ENCODE measurements at places on chromosomes 2 and 18.

DNA sequence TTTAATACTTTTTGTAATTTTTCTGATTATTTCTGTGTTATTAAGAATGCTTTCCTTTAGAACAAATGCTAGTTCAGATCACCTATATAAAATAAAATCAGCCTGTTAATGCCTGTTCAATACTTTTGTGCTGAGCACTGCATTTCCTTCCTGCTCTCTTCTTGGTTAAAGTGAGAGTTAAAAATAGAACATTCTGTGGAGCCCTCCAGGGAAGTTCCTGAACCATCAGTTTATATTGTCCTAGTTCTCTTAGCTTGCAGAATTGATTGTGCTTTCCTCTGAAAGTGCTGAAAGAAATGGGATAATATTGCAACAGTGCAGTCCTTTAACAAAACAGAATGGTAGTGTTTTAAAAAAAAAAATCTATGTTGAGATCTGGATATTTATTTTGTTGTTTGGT, 74.6 kb upstream of the UBXN4 start:
- no peak for DNase-seq

GRCh38 chr2:32442020-32442467, 85.2 kb downstream of the BIRC6 start:
- no peak for DNase-seq

GRCh38 chr2:220148471-220149248, 521.2 kb downstream of the SLC4A3 start:
- no peak for DNase-seq

GRCh38 chr2:68441994-68442322, 25.1 kb downstream of the FBXO48 start:
- no peak for DNase-seq

DNA sequence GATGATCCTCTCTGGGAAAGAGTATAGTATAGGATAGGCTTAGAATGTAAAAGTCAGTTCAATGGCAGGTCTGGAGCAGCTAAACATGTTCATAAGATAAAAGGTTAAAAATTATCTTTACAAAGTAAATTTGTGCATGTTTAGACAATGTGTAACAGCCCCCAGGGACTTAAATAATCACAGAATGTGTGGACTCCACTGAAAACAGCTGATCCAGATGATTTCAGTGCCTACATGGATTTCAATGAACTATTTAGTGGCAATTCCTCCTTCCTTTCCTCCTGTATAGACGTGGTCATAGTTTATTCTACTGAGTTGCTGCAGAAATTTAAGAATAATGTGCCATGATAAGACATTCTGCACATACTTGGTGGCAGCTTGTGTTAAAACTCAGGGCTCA, 42.9 kb downstream of the ARHGEF33 start:
- DNase-seq = no peak

DNA sequence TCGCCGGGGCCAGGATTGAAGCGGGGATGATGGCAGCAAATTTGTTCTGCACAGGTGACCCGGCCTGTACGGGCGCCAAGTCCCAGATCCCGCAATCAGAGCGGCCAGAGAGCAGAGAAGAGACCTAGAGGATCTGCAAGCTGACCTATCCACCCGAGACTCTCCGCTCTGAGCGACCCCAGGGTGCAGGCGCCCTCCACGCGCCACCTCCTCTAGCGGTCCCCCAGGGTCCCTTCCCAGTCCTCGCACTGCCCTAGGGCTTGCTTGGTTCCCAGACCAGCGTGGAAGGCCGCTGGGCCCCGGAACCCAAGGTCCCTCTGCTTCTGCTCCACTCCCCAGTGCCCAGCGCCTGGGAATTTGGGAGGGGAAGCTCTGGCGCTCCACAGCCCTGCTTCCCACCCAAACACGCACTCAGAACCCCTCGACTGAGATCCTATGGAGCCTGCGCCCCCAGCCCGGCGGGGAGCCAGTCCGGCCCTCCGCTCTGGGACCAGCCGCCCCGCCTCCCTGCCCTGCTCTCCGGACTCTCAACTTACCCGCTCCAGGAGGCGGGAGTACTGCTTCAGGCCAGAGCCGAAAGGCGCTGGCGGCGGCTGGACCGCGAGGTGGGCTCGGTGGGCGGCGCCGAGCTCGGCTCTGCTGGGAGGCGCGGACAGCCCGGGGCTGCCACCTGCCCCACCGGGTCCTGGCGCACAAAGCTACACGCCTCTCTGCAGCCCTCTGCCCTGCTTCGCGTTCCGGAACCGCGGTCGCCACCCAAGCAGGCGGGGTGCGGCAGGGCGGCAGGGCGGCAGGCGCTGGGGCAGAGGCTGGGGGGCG, 3.0 kb upstream of the SIX3 start:
- DNase-seq = no peak

- DNase-seq = no peak
Measured at GRCh38 chr2:73063909-73064875, 7.3 kb downstream of the SFXN5 start.

- DNase-seq = no peak
Measured at GRCh38 chr2:9964334-9964980, 13.0 kb downstream of the GRHL1 start.

DNA sequence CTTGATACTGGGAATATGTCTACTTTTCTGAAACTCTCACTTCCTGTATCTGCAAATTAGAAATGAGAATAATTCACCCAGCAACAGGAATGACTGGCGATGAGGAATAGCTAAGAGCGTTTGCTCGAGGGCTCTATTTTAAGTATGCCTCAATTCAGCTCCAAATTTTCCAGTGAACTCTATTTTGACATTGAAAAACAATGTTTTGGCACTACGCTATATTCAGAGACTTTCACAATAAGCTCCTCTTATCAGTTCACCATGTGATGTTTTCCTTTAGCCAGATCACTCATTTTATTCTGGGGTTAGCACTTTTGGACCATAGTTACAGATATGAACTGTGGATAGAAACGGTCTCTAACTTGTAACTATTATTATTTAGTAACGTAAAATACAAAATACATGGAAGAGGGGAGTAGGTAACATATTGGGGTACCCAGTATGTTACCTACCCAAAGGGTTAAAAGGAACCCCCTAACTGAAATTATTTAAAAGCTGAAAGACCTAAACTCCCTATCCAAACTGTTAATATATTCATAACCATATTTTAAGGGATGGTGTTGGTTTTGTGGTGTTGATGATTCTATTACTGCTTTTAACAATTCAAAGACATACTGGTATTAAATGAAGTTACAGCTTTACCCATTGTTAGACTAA, 28.1 kb downstream of the SLC40A1 start:
- DNase-seq = no peak

DNA sequence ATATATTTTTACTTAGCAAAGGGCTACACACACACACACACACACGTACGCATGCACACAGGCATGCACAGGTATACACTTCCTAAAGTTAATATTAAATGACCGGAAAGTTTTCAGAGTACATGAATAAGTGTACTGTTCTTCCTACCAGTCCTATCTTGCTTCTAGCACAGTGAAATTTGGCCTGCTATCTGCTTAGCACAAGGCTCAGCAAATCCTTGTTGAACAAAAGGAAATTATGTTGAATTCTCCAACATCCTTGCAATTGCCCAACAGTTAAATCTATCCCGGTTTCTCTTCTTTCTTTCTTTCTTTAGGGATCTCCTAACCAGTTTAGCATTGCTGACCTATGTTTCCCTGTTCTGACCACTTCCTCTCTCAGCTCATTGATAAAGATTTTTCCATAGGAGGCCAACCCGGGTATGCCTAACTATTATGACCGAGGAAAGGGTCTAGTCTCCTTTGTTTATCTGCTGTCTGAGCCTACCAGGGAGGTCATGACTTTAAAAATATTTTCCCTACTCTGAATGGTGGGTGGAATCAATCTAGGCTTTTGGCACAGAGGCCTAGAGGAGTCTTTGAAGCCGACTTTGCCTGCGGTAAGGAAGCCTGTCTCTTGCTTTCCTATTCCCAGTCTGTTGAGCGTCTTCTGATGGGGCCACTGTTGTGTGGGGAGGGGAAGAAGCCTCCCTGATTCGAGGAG, 400.7 kb downstream of the HRH4 start:
- no peak for DNase-seq

All from stimulated activated CD4-positive, alpha-beta T cell treated with anti-CD3 and anti-CD28 coated beads, Interleukin-15, amount 100 ng/mL, for 1 hour (primary cell).